ENCODE measurements at places on chromosomes 12 and 14. TPM values are rescaled to one million over a fixed set of nuclear protein-coding genes. Genes with fewer than 3 reads are reported as not detected.

DNA sequence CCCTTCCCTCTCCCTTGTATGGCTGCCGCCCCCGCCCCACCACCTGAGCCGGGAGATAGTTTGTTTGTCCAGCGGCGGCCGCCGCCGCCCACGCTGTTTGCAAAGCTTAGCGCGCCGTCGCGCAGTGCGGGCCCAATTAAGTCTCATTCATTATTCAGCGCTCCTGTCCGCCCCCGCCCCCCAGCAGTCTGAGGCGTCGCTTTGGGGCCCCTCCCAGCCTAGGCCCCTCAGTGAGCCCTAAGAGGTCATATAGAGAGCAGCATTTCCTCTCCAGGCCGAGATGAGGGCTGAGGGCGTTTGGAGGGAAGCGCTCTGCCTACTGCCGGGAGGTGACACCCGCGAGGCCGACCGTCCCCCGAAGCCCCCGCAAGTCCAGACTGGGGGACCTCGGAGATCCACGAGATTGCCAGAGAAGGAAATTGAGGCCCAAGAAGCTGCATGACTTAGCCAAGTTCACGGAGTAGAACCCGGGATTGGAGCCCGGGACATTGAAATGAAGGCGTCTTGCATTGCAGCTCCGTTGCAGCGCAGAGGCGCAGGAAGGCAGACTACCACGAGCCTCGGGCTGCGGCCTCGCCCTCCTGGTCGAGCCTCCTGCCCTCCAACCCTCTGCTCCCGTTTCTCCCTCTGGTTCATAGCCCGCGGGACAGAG is at the start of gene DNAJC22:
Gene DNAJC22 (plus strand): TSS at position 230 of the 652 bp plus-strand sequence. CDS start 1,985 bp downstream, outside the sequence.
- DNase-seq, result peak; percentile 32

- no peak for DNase-seq
These were observed 73.3 kb downstream of the EID3 start for GRCh38 chr12:104376650-104377513.

DNA sequence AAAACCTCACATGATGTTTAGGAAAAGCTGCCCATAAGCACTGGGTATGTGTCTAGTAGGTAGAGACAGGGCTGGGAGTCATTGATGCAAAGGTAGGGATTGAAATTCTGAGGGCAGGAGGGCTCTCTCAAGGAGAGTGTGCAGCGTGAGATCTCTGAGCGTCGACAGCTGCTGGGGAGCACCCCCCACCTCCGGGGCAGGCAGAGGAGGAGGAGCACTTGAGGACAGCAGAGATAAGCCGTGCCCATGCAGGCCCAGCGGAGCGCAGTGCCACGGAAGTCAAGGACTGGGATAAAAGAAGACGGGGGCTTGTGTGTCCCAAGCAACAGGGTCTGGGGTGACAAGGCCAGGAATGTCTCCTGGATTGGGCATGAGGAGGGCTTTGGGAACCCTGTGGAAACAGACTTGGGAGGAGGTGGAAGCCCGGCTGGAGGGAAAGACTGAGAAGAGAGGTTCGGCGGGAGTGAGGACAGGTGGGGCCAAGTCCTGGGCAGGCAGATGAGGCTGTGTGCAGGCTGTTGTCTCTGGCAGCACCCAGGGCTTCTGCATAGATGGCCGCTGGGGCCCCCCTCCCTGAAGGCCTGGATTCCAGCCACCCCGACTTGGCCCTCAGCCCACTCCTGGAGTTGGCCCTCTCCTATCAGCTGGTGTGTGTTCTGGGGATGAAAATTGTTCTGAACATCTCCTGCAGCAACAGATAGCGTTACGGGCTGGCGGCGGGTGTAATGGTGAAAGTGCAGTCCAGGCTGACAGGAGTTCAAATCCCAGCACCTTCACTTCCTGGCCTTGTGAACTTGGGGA is 1.9 kb downstream of the CACNA2D4 start:
- DNase-seq, result no peak

- DNase-seq, result peak; percentile 45
These were observed 150.3 kb downstream of the TGFB3 start for GRCh38 chr14:75831455-75831854.

GRCh38 chr14:61406198-61406597 is 84.8 kb downstream of the PRKCH start:
- DNase-seq, result no peak

- DNase-seq, result no peak
These were observed 227.9 kb downstream of the SLC25A21 start for GRCh38 chr14:36944307-36945010.

GRCh38 chr12:87304406-87304805 is 724.8 kb downstream of the C12orf50 start:
- DNase-seq, result no peak

PSME1 gene
- 193 TPM for total RNA-seq

FGF23 gene
- total RNA-seq, result not detected

CEP170B gene
- 27.3 TPM for total RNA-seq

KERA gene
- not detected for total RNA-seq

TTC6 gene
- total RNA-seq, result 0.10 TPM

RFX4 gene
- total RNA-seq, result 0.45 TPM

FRMD6 gene
- total RNA-seq, result 17.8 TPM
